Cerebellar nuclear complex (tissue), 1 donor: ENCODE measurements at places on chromosomes 4 and X.

- DNase-seq = no peak
These were observed 85.7 kb downstream of the APOOL start for GRCh38 chrX:85089321-85089840.

DNA sequence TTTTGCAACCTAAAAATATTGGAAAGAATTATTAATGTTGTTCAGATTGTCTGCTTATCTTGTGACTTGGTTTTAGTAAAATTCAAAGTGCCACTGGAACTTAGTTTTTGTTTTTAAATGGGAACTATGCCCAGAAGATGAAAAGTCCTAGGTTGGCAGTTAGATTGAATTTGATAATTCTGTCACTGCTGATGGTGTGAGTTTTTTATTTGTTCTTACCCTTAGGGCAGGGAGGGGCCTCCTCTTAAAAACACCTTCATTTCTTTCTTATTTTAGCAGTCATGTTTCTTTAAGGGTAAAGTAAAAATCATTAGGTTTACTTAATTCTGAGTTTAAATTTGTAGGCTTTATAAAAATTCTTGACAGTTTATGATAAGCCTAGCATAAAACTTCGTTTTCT, 80.6 kb downstream of the AFF1 start:
- no peak for DNase-seq

GRCh38 chr4:183586824-183587223, 72.2 kb downstream of the RWDD4 start:
- DNase-seq = no peak

GRCh38 chrX:133249266-133250058, 31.3 kb upstream of the TFDP3 start:
- DNase-seq = no peak

DNA sequence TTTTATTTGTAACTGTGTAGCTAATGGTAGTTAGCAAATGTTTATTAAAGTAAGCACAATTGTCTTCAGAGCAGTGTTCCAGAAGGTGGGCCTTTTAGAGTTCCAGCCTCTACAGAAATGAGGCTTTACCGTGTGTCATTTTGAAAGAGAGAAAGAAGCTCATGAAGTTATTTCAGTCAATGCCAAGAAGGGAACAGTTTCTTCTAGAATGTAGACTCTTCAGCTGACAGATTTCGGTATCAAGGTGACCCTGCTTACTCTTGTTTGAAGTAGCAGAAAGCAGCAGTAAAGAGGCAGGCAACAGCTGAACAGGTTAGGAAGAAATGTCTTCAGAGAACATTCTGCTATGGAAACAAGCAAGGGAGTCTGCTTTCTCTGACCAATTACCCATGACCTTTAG, 93.6 kb downstream of the TASL start:
- no peak for DNase-seq

DNA sequence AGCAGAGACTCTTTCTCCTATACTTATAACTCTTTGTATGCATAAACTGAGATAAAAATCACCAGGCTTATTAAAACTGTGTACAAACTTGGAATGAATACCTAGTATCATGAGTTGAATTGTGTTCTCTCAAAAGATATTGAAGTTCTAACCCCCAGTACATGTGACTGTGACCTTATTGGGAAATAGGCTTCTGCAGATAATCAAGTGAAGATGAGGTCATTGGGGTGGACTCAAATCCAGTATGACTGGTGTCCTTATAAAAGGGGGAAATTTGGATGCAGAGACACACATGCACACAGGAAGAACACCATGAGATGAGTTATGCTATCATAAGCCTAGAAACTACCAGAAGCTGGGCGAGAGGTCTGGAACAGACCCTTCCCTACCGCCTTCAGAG, 26.2 kb downstream of the ZNF827 start:
- no peak for DNase-seq

DNA sequence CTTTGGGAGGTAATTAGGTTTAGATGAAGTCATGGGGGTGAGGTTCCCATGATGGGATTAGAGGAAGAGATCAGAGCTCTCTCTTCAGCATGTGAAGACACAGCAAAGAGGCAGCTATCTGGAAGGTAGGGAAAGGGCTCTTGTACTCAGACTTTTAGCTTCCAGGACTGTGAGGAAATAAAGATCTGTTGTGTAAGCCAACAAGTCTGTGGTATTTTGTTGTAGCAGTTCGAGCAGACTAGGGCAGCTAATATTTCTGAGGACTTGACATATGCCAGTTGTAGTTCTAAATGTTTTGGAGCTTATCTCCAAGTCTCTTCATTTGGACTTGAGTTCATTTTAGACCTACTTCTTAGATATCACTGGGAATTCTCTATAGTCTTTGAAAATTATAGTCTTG, 137.3 kb upstream of the PDE5A start:
- no peak for DNase-seq

DNA sequence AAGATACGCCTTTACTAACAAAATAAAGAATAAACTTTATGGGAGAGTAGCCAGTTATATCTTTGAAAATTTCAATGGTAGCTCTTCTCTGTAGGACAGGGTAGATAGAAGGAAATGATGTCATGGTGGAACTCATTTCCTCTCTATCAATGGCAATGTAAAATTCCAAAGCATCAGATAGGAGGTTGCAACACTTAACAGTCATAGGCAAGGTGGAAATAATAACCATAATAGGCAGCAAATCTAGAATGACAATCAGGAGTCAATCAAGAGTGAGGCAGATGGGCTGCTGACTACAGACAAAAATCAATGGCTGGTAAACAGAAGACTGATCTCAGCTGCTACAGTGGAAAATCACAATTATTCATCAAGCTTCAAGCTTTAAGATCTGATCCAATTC, 53.9 kb upstream of the TET2 start:
- DNase-seq = no peak

DNA sequence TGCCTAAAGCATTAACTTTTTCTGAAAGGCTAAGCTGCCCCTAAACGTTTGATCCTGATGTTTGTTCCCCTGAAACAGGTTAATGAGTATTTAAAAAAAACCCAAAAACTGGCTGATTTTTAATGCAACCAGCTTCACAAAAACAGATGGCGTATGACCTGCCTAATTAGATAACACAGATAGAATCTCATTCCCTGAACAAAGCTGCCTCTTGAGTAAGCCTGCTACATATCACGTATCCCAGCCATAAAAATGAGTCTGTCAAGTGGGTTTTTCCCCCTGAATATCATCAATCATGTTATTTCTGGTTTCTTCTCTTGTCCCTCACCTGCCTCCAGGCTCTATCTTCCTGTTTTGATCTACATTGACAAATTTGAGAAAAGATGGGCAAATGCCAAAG, 154.2 kb upstream of the FAM9B start:
- no peak for DNase-seq

DNA sequence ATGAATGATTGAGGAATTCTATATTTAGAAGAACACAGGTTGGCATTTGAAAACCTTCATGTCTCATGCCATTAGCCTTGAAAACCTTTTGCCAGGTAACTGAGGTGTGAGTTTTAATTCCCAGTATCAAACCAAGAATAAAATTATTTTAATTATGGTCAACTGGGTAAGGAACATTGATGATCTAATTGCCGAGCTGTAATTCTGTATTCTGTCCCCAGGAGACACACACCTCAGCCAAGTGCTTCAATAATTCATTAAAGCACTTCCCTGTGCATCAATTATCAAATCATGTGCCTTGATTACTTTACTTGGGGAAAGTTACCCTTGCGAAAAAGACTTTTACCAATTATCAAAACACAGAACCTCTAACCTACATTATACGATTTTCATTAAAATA, 331.9 kb upstream of the GALNT7 start:
- no peak for DNase-seq

DNA sequence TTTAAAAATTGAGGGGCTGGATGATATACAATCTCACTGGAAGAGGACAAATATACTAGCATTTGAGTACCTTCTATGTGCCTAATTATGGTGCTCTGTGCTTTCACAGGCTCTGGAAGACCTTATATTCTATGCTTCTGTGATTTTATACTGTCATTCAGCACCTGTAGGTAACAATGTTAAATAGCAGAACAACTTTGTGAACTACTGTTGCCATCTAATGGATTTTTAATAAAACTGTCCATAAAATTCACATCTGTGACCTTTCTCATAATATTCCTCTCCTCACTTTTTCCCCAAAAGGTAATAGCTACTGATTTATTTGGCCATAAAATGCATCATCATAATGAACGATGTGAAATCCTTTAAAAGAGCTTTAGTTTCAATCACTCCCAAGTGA, 21.9 kb downstream of the POU3F4 start:
- no peak for DNase-seq

- DNase-seq = no peak
These were observed 689 bp upstream of the OGT start for GRCh38 chrX:71532078-71532752.

- DNase-seq = no peak
These were observed 286.6 kb downstream of the BMPR1B start for GRCh38 chr4:95044324-95044837.

GRCh38 chr4:169621731-169622492, 1.5 kb downstream of the CLCN3 start:
- DNase-seq = no peak

GRCh38 chr4:146338512-146338911, 124.2 kb downstream of the REELD1 start:
- DNase-seq = no peak

DNA sequence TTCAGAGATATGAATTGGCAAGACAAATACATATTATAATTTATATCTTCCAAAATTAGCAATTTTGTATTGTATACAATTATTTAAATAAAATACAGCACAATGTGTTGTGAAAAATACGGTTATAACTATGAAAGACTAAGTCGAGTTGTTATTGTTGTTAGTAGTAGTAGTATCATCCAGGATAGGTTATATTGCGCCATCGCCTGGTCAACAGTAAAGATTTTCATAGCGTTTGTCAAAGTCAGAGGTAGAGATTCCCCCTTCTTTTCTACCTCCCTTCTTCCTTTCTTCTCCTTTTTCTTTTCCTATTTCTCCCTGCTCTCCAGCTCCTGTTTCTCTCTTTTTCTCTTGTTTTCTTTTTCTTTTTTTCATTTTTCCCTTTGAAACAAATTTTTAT, 499.1 kb upstream of the EPHA5 start:
- no peak for DNase-seq

GRCh38 chr4:138659037-138659811, 356.4 kb upstream of the NOCT start:
- DNase-seq = no peak
